ENCODE measurements at places on chromosomes 2 and 18.
A peak's percentile ranks its signal among the peaks of the same experiment; 100 is the strongest.

- no peak for DNase-seq
These were observed 123.3 kb downstream of the RNF144A start for GRCh38 chr2:7040547-7040946.

- no peak for DNase-seq
These were observed 59.1 kb downstream of the SLC9A2 start for GRCh38 chr2:102678442-102678841.

GRCh38 chr2:237043866-237044265 is 41.8 kb upstream of the COPS8 start:
- no peak for DNase-seq

- no peak for DNase-seq
These were observed 61.4 kb downstream of the SMAD7 start for GRCh38 chr18:48889115-48889941.

DNA sequence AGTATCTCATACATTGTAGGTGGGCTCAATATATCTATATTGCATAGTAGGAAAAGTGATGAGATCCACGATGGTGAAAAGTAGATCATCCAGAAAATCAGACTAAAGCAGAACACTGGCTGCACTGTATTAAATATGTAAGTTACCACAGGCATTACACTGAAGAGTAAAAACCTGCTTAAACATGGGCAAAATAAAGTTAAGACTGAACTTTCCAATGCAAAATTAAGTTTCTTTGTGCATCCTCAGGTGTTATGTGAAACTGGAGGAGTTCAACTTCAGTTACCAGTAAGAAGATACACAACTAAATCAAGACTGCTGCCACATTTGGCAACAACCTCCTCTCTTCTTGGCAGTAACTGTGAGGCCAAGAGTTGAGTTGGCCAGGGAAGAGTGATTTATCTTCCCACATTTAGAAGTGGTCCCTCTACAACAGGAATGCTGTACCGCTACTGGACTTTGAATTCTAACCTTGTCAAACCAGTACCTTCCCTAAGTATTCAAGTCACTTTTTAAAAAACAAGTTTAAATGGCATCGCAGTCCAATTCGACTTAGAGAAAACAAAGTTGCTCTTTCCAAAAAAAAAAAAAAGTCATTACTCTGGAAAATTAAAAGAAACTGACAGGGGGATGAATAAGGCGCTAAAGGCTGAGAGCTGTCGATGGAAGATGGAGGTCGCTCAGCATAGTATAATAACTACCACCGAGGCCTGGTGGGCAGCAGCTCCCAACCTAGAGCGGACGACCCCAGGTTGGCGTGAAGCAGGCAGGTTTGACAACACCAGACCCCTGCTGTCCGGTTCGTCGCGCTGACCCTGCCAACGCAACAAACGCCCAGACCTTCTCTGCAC is 1.1 kb downstream of the MAP4K3 start:
- no peak for DNase-seq

- no peak for DNase-seq
These were observed 7.6 kb downstream of the NBAS start for GRCh38 chr2:15553519-15553918.

DNA sequence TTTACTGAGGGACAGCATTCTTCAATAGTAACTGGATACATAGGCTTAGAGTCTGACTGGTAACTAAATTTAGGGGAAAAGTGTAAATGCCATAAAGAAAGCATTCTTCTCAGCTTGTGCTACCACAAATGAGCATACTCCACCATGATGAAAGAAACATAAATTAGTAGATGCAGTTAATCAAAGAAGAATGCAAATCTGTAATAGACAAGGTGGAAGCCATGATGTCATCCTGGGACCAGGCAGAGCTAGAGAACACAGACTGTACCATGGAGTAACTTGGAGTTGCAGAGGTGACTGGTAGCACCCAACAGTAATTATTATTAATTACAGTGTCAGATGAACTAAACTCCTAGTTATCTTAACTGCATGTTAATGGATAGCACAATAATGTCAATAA is 51.7 kb downstream of the RBKS start:
- no peak for DNase-seq

- DNase-seq: no peak
These were observed 332.6 kb upstream of the SALL3 start for GRCh38 chr18:78647018-78647417.

GRCh38 chr2:17199741-17200140 is 318.5 kb downstream of the RAD51AP2 start:
- no peak for DNase-seq

- no peak for DNase-seq
These were observed 313.6 kb upstream of the CDH20 start for GRCh38 chr18:61019338-61020301.

- no peak for DNase-seq
These were observed 119.0 kb upstream of the TMEFF2 start for GRCh38 chr2:192313773-192314172.

GRCh38 chr2:217404236-217404760 is 544.4 kb upstream of the TNP1 start:
- no peak for DNase-seq

DNA sequence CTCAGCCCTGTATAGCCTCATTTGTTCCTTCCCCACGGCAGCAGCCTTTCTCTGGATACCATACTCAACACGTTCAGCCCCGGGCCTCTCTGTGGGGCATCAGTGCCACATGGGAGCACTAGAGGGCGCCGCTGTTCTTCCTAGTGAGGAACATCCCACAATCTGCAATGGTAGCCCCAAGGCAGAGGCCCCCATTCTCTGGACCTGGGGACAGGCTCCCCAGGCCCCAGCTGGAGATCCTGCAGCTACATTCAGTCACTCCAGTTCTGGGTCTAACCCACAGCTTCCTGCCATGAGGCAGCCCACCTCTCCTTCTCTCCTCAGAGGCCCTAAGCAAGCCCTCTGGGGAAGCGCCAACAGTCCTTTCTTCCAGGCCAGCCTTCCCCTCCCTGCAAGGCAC is 14.2 kb upstream of the SFXN5 start:
- DNase-seq: peak; percentile 66

DNA sequence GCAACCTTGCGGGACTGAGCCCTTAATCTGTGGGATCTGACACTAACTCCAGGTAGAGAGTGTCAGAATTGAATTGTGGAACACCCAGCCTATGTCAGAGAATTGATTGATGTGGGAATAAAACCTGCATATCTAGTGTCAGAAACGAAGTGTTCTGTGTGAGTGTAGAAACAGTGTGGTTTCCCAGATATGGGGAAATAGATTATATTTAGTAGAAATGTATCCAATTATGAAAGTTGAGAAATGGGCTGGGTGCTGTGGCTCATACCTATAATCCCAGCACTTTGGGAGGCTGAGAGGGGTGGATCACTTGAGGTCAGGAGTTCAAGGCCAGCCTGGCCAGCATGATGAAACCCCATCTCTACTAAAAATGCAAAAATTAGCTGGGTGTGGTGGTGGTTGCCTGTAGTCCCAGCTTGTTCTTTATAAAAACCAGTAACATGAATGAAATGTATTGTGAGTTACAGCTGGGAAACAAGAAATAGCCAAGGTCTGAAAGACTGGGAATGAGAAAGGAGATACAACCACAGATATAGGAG is 4.3 kb upstream of the TP53I3 start:
- no peak for DNase-seq

- DNase-seq: no peak
These were observed 36.1 kb downstream of the TMEM163 start for GRCh38 chr2:134682726-134683125.

DNA sequence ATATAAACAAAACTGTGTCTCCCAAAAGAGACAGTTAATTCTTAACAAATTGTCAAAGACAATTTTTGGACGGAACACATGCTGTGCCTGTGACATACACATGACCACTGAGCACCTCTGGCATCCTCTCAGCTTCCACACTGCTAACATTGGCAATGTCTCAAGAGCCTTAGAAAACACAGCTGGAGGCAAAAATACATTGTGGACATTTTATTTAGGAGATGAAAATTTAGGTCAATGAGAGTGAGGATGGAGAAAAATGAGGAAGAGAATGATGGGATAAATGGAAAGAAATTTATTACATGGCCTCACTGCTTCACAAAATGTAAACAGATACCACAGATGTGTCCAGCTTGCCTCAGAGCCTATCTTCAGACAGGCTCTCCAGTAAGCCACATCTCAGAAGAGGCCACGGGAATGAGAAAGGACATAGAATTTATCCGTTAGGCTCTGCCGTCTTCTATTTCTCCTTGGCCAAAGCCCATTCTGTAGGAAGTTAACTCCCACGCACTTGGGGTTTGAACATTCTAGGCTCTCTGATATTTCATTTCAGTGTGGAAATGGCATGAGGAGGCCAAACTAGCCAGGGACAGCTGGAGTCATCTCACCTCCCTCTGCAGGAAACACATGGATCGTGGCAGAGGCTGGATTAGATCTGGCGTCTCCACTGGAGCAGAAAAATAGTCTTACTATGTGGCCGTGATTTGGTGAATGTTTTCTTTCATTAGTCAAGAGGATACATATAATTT is 519.4 kb upstream of the DSEL start:
- no peak for DNase-seq

DNA sequence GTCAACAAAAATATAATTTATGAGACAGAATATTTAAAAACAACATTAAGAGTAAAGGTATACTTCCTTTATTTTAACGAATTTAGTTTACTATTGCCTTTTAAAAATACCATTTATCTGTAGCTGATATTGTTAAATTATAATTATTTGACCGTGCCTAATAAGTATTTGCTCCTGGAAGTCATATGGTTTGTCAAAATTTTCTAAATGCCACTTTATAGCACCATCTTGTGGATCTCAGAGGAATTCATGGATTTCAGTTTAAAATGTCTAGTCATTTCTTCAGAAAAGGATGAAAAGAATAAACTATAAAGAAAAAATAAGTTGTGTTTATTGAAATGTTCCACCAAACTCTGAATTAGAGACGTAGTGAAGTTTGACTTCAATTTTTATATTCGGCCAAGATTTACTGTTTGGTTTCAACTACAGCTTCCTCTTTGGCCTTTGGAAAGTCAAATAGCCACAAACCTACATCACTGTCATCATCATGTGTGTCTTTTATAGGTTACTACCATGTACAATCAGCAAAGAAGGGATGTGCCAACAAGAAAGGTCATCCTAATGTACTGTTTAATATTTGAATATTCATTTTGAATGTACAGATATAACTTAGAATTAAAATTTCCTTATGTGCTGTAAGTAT is 10.3 kb upstream of the FTCDNL1 start:
- no peak for DNase-seq

- DNase-seq: no peak
These were observed 14.5 kb upstream of the SIX3 start for GRCh38 chr2:44926957-44927356.

DNA sequence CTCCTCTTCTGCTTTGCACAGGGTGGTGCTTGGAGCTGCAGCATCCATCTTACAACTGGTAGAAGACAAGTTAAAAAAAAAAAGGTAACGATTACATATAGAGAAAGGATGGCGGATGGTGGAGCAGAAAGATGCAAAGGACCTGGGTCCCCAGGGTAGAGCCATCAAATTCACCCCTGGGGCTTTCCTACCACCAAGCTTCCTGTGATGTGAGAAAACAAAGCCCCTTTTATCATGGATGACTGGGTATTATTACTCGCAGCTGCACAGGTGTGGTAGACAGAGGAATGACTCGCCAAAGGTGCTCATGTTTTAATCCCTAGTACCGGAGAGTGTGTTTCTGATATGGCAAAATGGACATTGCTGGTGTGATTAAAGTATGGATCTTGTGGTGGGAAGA is 1.3 kb upstream of the ACOXL start:
- DNase-seq: no peak

- no peak for DNase-seq
These were observed 107.3 kb downstream of the CPS1 start for GRCh38 chr2:210663631-210664089.

DNA sequence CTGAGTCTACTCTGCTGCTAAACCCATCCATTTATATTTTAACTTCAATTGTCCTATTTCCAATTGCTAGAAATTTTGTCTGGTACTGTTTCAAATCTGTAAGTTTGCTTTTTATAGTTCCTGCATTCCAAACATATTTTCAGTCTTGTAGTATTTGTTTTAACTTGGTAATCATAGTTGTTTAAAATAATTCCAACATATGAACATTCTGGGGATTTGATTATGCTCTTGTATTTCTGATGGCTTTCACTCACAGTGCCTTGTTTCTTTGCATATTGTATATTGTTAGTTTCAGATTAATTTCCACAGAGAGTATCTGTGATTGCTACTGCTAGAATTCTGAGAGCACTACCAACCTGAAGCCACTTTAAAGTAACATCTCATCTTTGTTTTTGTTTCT is 202.4 kb downstream of the ETAA1 start:
- DNase-seq: no peak

GRCh38 chr18:7394050-7394659 is 163.3 kb downstream of the LRRC30 start:
- DNase-seq: no peak

- no peak for DNase-seq
These were observed 63.0 kb upstream of the UXS1 start for GRCh38 chr2:106257135-106257534.

- peak; percentile 76 for DNase-seq
These were observed 158.4 kb downstream of the BCL2 start for GRCh38 chr18:63161032-63161760.

DNA sequence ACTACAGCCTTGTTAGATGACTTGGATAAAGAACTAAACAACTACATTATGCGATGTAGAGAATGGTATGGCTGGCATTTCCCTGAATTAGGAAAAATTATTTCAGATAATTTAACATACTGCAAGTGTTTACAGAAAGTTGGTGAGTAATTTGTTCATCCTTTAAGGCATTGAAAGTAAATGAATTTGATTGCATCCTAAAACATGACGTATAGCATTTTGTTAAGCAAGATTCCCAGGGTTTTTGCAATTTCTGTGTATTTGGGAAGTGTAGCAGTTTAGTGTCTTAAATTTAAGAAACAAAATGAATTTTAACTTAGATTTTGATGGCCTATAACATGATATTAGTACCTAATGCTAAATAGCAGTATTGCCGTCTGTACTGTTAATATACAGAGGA is 24.8 kb downstream of the NOP58 start:
- no peak for DNase-seq

DNA sequence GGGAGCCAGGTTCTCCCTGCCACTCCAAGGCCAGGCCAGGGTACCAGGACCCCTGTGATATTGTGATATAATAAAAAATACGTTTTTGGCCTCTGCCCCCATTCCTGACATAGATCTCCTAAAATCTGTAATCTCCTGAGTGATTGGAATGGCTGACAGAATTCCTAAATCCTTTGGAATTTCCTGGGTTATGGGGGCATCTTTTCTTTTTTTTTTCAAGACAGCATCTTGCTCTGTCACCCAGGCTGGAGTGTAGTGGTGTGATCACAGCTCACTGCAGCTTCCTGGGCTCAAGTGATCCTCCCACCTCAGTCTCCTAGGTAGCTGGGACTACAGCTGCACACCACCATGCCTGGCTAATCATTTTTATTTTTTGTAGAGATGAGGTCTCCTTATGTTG is 26.2 kb upstream of the TUBB6 start:
- DNase-seq: no peak

DNA sequence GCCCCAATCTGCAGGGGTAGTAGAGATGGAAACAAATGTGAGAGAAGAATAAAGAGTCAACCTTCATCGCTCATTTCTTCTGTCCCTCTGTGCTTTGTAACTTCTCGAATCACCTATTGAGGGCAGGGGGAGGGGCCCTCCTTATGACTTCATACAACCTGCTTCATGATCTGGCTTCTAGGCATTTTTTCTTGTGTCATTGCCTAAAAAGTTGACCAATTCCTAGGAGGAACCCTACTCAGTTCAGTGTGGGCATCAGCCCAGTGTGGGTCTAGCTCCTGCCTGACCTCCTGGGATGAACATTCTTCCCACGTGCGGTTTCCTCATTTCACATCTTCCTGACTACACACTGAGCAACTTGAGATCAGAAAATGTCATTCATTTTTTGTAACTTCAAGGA is 46.3 kb upstream of the CREB1 start:
- no peak for DNase-seq

- no peak for DNase-seq
These were observed 233.3 kb downstream of the ATAD2B start for GRCh38 chr2:23693606-23693951.
